ENCODE measurements at places on chromosomes 5 and 9.

GRCh38 chr5:95304711-95305110 lies 19.8 kb upstream of the MCTP1 start:
- no peak for DNase-seq

GRCh38 chr5:139458580-139459407 lies 3.7 kb downstream of the ECSCR start:
- DNase-seq, result no peak

DNA sequence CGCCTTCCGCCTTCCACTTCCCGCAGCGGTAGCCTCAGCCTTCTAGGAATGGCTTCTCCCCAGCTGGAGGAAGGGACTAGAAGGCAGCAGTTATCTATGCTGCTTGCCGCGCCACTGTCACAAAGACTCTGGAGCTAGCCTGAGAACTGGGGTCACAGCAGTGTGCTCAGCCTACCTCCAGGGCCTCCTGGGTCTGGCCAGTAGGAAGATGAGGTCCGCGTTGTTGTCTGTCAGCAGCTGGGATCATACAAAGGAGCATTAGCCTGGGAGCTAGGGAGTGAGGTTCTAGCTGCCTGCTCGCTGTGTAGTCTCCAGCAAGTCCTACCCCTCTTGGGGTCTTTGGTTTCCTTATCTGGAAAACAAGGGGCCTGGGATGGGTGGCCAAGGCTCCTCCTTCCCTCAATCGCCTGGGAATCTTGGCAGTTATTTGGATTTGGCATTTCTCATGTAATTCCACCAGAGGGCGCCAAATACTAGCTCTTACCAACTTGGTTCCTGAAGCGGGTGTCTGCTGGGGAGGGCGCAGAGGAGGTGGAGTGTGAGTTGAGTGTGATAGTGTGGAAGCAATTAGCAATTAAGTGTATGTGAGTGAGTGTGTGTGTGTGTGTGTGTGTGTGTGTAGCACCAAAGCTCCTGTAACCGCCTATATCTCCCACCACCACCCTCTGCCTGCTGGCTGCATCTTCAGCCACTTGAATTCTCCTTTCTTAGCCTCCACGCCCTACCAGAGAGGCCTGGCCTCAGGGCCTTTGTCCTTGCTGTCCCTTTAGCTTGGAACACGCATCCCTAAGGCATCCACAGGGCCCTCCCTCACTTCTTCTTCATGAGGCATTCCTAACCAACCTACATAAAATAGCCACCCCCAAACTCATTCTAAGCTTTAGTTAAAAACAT lies 97.1 kb downstream of the ENTREP1 start:
- DNase-seq, result peak; percentile 28

GRCh38 chr9:15965246-15965745 lies 412.5 kb downstream of the CCDC171 start:
- no peak for DNase-seq

GRCh38 chr5:35246900-35247647 lies 16.8 kb upstream of the PRLR start:
- DNase-seq, result no peak

DNA sequence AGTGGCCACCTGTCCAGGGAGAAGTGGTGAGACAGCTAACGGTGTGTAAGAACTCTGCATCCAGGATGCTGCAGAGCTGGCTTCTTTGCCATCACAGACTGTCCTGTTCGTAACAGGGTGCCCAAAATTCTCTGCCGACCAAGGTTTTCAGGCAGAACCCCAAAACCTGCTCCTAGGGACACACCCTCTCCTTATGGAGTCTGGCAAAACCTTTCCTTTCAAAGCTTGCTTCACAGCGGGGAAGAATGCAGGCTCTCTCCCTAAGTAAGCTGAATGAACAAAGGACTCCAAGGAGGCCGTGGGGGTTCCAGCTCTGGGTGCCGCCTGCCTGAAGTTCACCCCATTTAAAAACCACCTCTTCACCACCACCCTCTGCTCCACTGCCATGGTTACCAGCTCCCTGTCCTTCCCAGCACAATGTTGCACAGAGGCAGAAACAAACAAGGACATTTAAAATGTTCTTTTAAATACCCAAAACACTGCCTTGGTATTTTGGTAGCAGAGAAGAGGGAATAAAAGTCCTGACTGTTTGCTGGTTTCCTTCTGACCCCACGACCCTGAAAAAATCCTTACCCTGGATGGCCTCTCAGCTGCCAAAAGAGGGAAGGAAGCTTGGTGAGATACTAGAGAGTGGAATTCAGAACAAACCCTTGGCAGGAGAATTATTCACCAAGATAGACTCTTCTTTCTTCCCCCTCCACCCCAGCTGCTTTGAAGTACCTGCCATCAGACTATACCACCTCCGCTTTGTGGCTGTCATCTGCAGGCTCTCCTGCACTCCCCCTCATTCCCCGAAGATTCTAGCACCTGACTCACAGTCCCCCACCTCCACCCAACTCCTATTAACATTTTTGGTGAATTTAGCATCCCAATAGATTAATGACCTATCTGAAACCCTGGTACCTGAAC lies 7.1 kb upstream of the KLF9 start:
- DNase-seq, result no peak

DNA sequence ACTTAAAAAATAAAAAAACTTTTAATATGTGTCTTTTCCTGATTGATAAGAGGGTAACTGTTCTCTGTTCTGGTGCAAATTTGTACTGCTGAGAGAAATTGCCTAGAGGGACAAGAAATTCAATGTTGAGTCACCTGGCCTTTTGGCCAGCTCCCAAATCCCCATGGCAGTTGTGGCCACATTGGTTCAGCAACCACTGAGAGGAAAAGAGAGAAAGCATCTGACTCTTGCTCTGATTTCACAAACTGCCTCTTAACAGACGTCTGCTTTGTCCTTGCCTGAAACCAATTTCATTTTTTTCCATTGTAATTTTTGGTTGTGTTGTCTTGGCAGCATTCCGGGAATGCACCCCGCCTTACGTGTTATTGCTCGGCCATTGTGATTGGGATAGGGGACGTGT lies 42.4 kb downstream of the NTRK2 start:
- DNase-seq, result no peak

DNA sequence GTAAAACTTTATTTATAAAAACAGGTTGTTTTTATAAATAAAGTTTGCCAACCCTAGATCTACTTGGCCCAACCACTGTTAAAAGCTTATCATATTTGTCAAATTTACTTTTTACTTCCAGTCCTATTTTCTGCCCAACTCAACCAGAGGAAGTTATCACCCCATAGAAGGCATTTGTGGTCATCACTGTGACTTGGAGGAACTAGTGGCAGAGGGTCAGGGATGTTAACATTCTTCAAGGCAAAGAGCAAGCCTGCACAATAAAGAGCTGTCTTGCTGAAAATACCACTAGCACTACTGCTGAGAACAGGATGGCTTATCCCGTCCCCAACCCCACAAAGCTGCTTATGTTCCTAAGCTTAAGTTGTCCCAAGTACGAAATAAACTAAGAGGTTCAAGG lies 22.3 kb downstream of the TTC33 start:
- no peak for DNase-seq

- DNase-seq, result no peak
These were observed 196.6 kb upstream of the IER5L start for GRCh38 chr9:129374651-129375050.

GRCh38 chr5:109825450-109825849 lies 135.7 kb downstream of the MAN2A1 start:
- no peak for DNase-seq

DNA sequence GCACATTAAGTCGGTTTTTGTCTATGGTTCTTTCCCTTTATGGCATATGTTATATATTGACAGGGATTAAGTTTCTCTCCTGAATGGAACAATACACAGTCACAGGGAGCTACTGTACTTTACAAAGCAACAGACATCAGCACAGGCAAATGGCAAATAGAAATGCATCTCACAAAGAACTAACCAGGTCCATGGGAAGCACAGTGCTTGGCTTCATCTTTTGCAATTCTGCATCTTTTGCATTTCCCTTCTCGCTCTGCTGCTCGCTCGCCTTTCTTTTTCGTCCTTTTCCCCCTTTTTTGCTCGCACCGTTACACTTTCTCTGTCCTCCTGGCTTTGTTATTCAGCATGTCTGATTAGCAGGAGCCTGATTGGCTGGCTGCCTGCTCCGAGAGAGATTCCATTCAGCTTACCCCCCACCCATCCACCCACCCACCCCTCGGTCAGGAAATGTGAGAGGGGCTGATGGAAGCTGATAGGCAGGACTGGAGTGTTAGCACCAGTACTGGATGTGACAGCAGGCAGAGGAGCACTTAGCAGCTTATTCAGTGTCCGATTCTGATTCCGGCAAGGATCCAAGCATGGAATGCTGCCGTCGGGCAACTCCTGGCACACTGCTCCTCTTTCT lies at the start of gene ADAMTSL1:
TSS of gene ADAMTSL1 (plus strand) at position 502 of the 628 bp plus-strand sequence. CDS start at position 582, 80 bp downstream.
- DNase-seq, result no peak

GRCh38 chr5:151134228-151134627 lies 23.4 kb downstream of the ANXA6 start:
- no peak for DNase-seq

GRCh38 chr9:4939118-4939561 lies 45.9 kb upstream of the JAK2 start:
- no peak for DNase-seq

DNA sequence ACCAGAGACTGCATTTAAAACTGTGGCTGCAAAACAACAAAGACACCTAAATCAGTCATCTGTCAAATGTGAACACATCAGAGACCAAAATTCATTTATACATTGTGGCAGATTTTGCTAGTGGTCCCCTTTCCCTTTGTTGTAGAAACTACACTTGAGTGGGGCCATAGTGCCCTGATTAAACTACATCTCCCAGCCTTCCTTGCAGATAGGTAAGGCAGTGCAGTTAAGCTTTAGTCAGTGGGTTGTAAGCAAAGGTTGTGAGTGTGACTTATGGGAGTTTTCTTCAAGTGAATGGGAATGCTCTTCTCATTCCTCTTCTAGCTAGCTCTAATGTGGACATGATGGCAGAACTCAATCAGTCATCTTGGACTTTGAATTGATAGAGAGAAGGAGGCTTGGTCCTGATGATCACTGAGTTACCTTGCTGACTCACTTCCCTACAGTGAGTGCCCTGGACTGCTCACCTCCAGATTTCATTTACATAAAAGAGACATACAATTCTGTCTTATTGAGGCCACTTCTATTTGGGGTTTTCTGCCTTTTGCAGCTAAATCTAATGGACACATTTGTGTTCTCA lies 35.2 kb upstream of the SPARC start:
- DNase-seq, result no peak

DNA sequence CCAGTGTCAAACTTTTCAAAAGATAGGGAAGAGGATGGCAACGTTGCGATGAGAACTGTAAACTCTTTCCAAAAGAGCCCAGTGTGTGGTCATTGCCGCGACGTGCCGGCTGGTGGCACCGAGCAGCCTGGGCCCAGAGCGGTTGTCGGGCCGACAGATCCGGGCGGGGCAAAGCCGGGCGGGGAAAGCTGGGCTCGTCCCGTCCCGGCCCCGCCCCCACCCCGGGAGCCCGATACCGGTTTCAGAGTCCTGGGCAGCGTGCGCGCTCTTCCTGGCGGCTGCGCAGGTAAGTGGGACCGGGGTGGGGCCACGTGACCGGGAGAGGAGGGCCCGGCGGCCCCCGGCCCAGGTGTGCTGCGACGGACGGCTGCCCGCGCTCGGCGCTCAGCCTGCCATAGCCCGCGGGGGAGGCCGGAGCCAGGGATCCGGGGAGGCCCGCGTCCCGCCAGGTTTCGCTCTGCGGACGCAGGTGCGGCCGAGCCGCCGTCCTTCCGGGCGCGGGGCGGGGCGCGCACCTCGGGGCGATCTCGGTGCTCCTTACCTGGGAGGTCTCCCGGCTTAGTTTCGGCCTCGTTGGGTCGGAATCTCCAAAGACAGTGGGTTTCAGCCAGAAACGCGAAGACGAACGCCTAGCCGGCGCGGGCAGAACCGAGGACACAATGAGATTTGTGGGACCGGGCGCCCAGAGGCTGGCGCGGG lies at the start of gene MARVELD2:
TSS of gene MARVELD2 (plus strand) at position 232 of the 699 bp plus-strand sequence. CDS start 4,270 bp downstream, outside the sequence.
- DNase-seq, result peak; percentile 31

Data from amniotic stem cell (primary cell).